Stomach (tissue), 19 donors: ENCODE measurements at places on chromosomes 11 and 22. TPM values are rescaled to one million over a fixed set of nuclear protein-coding genes. Genes with fewer than 3 reads are reported as not detected.
A peak's percentile ranks its signal among the peaks of the same experiment; 100 is the strongest.

Gene SPDYC
- total RNA-seq = not detected

Gene CARNS1
- total RNA-seq = 21.4 TPM

GRCh38 chr11:129143335-129143734, 48.8 kb downstream of the ARHGAP32 start:
- DNase-seq = peak; percentile 81

Gene RASGRP2
- total RNA-seq = 5.3 TPM

- DNase-seq = no peak
These were observed 41.7 kb upstream of the BLID start for GRCh38 chr11:122157653-122158161.

DNA sequence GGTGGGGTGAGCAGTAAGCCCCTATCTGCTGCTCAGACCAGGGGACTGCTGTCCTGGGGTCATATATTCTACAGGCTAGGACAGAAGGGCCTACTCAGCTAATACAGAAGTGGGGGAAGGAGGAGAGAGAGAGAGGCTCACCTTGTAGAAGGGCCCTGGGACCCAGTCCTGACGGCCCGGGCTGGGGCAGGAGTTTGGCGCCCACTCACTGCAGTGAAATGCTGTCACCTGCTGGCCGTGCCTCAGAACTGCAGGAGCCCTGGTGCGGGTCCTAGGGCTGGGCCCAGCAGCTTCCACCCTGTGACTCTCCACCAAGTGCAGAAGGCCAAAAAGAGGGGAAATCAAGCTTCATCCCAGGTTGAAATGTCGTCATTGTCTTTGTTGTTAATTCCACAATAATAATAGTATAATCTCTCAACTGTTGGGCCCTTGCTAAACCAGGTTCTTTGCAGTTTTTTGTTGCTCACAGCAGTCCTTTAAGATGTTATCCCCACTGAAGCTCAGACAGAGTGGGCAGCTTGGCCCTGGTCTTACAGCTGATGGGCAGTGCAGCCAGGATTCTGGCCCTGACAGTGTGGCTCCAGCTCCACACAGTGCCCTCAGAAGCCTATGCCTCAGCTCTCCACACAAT, 29.6 kb downstream of the TRIM29 start:
- DNase-seq = peak; percentile 87

GRCh38 chr11:59259047-59259446, 46.3 kb upstream of the MPEG1 start:
- no peak for DNase-seq

DNA sequence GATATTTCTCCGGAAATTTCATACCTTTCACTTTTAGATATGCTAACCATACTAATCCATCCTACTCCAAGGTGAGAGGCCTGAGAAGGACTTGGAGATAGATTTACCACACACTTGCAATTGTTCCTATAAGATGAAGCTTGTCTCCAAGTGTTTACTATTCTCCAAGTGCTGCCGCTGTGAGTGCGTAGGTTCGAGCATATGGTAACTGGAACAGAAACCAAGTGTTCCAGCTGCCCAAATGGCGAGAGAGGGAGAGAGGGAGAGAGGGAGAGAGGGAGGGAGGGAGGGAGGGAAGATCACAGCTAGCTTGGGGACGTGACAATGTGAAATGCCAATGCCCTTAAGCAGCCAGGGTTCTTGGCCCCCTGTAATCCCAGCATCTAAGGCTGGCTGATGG, 21.5 kb downstream of the ASCC2 start:
- no peak for DNase-seq

Gene CRYBA4
- not detected for total RNA-seq

DNA sequence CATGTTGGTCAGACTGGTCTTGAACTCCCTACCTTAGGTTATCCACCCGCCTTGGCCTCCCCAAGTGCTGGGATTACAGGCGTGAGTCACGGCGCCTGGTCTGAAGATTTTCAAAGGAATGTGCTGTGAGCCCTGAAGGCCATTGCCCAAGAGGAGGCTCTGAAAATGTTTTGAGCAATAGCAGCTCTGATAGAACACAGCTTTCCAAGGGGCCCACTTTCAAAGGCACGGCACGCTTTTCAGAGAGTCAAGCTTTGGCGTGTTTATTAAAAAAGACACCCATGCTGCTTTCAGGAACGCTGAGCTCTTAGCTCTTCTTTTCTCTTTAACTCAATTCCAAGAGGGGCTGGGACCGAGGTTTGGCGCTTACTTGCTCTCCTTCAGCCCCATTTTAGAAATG, 73.8 kb upstream of the CDON start:
- no peak for DNase-seq

GRCh38 chr11:3126207-3126865, 38.8 kb downstream of the OSBPL5 start:
- no peak for DNase-seq

DNA sequence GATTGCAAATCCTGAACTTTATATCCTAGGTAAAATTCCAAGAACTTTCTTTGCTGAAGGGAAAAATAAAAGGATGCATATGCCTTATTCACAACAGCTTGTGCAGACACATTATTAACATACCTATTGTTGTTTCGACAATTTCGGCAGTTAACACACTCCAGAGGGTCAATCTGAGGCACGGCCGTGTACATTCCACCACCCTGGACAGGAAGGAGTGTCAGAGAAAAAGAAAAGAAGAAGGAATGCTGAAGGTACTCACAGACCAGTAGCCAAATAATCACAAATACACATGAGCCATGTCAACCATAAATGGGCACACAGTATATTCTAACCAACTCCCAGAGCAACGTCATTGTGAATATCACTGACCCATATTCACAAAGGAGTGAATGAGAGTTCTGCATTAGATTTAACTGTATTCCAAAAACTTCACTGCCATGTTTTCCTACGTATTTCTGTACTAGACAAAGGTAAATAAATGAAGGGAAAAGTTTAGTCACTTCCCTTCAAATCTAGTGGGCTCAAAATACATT, 32.4 kb downstream of the VSIG10L2 start:
- no peak for DNase-seq

Gene CENPM
- total RNA-seq = 6.1 TPM

DNA sequence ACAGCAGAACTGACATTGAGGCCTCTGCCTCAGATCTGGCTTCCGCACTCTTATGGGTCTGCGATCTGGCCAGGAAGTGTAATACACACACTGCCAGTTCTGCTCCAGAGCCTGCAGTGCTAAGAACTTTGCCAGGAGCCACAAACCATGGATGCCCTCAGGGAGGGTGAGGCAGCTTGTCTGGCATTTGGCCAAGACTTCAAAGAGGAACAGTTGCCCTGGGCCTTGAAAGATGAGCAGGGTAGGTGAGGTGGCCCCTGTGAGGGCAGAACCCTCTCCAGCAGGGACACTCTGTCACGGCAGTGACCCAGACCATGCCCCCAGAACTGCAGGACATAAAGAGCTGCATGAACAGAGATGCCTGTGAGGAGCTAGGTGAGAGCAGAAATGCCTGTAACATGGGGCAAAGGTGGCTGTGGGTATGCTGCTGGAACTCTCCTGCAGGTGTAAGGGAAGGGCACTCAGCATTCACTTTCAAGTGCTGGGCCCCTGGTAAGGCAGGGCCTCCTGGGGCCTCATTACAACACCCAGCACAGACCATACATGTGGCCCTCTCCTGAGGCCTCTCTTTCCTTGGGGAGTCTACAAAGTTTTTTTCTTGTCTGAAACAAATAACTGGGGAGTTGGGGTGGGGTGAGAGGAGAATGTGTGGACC, 47.3 kb downstream of the NEU3 start:
- no peak for DNase-seq

- DNase-seq = no peak
These were observed 104.1 kb downstream of the ATXN10 start for GRCh38 chr22:45775569-45776312.

Gene OR52L1
- total RNA-seq = not detected

DNA sequence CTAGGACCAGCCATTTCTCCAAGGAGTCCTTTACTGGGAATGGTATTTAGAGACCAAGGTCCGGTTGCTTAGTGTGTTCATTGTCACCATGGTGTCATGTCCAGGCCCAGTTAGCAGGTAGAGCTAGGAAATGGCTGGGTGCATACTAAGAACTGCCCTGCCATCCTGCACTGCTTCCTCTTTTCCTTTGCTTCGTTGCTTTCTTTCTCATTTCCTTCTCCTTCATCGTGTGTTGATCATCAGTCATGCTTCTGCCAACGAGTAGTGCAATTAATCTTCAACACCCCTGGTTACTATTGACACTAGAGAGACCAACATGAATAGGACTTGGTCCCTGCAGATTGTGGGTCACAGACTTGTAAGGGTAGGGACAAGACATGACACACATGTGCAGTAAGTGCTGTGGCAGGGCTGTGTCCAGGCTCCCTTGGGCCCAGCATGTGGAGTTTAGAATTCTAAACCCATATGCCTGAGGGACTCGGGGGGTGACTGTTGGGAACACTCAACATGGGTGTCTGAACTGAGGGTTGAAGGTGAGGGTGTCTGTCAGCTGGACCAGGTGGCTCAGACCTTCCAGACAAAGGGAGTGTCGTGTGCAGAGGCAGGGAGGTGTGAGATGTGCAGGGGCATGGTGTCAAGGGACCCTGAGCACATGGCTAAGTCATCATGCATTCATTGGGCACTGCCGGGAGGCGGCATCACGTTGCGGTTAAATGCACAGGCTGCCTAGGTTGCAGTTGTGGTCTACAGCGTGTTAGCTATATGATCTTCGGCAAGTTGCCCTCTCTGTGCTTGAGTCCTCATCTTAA, 42.6 kb downstream of the ST14 start:
- no peak for DNase-seq

GRCh38 chr11:131665344-131665968, 295.0 kb downstream of the NTM start:
- no peak for DNase-seq

GRCh38 chr11:44899959-44900358, 50.7 kb downstream of the TP53I11 start:
- DNase-seq = no peak

GRCh38 chr11:97118614-97119200, 728.9 kb downstream of the JRKL start:
- no peak for DNase-seq

Gene YPEL4
- total RNA-seq = not detected

- DNase-seq = no peak
These were observed 33.5 kb downstream of the WEE1 start for GRCh38 chr11:9606809-9607510.

Gene GTSE1
- total RNA-seq = 64.0 TPM

GRCh38 chr11:60504219-60504905, 10.8 kb upstream of the MS4A13 start:
- no peak for DNase-seq

GRCh38 chr11:6248248-6248647, 9.4 kb downstream of the CNGA4 start:
- no peak for DNase-seq

DNA sequence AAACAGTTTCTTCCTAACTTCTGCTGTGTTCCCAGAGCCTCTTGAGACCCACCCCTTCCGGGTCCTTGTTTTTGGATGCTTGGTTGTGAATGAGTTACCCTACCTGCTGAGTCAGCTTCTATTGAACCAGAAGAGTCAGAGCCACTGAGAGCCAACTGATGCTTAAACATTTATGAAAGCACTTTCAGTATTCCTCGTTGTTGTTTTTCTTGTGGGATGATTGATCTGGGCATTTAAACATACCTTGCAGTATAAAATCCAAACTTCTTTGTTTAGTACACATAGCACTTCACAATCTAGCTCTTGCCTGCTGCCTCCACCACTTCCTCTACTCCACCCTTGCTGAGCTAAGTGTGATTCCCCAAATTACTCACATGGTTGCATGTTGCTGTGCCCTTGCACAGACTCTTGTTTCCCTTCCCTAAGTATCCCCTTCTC, 5.5 kb downstream of the PRSS23 start:
- DNase-seq = no peak

Gene KDM4D
- total RNA-seq = 0.58 TPM

DNA sequence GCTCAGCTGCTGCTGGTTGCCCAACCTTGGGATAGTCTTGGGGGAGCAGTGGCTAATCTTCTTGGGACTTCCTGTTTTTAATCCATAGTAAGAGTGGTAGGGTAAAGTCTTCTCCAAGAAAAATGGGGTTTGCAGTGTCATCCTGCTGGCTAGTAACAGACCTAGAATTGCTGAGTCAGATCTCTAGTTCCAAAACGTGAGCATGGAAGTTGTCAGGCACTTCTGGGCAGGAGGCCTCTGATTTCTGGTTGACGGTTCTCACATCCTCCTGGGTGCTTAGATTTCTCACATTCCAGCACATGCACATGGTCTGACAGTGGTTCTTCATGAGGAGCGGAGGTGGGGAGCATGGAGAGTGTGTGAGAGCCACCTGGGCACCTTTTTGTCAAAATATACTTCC, 410.0 kb downstream of the OPCML start:
- no peak for DNase-seq

Gene OR52N1
- total RNA-seq = not detected

Gene ABCC8
- total RNA-seq = 34.5 TPM

- no peak for DNase-seq
These were observed 204.2 kb downstream of the AASDHPPT start for GRCh38 chr11:106281455-106282173.

Gene OR52B2
- total RNA-seq = not detected

- DNase-seq = no peak
These were observed 144.6 kb downstream of the LDLRAD3 start for GRCh38 chr11:36088266-36088972.

GRCh38 chr22:40211476-40212054, 33.8 kb downstream of the TNRC6B start:
- DNase-seq = no peak

DNA sequence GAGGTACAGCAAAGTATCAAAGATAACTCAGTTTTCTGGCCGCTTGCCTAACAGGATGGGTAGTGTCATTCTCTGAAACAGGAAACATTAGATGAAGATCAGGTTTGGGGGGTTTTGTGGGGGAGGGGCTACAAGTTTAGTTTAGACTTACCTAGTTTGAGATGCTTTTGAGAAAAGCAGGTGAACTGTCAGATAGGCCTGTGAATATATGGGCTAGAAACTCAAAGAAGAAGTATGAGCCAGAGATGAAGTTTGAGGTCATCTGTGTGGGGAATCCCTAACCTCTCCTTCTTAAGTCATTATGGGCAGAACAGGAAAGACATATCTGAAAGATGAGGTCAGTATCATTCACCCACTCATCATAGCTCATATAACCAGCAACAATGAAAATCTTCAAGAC, 11.9 kb downstream of the HOATZ start:
- DNase-seq = no peak

Gene SERPING1
- 112 TPM for total RNA-seq
